ENCODE measurements at places on chromosomes 7 and 10.

- DNase-seq, result no peak
These were observed 983 bp downstream of the TNRC18 start for GRCh38 chr7:5422396-5423305.

DNA sequence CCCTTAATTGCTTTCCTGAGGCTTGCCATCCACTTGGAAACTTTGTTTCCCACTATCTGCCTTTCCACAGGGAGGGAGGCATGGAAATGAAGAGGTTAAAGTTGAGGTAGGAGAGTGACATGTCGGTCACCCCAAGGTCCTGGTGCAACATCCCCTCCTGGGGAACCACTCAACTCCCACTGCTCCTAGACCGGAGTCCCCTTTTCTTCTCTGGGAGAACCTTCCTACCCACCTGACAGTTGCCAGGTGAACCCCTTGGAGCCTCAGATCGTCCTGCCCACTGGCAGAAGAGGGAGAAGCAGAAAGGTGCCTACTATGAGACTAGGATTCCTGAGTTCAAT lies 21.7 kb downstream of the IMPDH1 start:
- no peak for DNase-seq

DNA sequence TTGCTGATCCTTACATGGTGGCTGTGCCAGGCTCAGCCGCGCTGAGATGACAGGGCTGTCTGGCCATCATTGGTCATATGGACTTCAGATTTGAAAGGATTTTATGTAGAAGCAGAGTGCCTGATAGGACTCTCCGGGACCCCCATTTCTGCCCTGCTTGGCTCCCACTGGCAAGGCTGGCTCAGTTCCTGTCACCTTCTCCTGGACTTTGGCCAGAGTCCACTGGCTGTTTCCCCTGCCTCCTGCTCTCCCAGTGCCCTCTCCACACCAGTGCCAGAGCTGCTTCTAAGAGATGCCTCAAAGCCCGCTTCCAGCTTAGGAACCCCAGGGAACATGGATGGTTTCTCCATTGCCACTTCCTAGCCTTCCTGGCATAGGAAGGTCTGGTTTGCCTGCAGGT lies 5.1 kb upstream of the SH2D4B start:
- DNase-seq, result no peak

- DNase-seq, result no peak
These were observed 34.8 kb downstream of the C7orf33 start for GRCh38 chr7:148625342-148625741.

DNA sequence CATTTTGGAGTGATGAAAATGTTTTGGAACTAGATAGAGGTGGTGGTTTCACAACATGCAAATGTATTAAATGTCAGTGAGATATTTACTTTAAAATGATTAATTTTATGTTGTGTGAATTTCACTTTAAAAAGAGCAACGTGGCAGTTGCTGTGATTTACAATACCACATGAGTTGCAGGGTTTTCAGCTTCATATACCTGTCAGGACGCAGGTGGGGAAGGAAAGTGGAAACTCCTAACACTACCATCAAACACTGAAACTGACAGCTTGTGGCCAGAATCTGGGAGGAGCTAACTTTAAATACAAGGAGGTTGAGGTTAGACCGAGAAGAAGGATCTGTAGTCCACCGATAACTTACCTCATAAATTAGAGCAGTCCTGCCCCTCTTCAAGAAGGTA lies 168.9 kb upstream of the TMEM72 start:
- no peak for DNase-seq

GRCh38 chr7:28093623-28094232 lies 86.9 kb downstream of the JAZF1 start:
- peak; percentile 35 for DNase-seq

GRCh38 chr10:7665767-7666166 lies 999 bp downstream of the ITIH5 start:
- no peak for DNase-seq

DNA sequence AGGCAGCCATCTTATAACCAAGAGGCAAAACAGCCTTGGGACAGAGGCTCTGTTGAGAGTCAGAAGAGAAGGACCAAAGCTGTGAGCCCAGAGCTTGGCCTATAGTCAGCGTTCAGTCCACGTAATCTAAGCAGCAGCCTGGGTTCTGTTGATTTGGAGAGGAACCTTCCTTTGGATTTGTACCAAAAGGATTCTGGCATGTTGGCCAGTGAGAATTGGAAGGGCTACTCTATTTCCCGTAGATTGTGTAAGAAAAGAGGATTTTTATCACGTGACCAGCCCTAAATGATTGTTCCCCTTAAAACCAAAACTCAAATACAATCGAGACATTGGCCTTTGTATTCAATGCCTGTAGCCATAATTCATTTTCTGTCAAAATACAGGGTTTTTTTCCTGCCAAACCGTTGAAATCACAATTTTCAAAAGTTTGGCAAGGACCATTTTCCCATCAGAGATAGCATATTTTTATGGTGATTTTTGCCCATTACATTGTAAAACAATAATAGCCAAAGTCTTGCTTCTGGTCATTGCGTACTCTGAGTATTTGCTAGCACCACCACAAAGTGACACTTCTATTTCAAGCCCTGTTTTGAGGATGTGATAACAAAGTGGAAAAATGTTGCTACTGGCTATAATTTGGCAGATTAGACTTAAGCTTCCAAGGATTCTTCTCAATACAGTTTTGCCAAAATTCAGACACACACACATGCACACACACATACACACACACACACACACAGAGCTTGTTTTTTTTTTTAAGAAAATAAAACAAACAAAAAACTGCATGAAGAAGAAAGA lies 23.1 kb upstream of the BMPER start:
- no peak for DNase-seq

DNA sequence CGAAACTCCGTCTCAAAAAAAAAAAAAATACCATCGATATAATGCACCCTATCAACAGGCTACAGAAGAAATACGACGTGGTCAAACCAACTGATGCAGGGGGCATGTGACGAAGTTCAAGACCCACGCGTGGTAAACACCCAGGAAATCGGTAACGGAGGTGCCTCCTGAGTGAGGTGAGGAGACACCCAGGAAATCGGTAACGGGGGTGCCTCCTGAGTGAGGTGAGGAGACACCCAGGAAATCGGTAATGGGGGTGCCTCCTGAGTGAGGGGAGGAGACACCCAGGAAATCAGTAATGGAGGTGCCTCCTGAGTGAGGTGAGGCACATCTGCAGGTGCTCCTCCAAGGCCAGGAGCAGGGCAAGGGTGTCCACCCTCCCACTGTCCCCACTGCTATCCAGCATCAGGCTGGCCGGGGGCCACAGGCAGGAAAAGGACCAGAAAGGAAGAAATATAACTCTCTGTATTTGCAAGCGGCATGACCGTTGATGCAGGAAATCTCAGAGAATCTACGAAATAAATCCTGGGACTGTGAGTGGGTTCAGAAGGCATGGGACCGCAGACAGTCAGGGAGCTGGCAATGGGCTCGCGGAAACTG lies 10.7 kb upstream of the GPR146 start:
- no peak for DNase-seq

- no peak for DNase-seq
These were observed 130.1 kb downstream of the TCERG1L start for GRCh38 chr10:131181456-131181855.

DNA sequence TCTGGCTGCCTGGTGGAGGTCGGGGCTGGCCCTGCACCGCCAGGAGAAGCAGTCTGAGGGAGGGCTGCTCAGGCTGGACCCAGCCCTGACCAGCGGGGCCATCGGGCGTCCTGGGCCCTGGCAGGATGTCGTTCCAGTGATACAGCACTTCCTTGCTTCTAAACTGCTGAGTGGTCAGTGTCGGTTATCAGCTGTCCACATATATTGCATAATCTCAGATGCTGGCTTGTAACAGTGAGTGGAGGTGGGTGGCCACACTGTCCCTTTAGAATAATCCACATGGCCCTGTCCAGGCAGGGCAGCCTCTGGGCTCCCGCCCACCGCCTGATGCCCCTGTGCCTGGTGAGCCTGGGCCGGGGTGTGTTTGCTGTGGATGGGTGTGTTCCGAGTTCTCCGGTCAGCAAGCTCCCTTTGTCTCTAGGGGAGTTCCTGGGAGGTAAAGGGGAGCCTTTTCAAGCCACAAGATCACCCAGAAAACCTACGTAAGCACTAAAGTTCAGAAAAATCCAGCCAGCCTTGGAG lies 86.1 kb downstream of the LHPP start:
- no peak for DNase-seq
